ENCODE measurements at places on chromosomes 7 and 10.

GRCh38 chr10:118321724-118322575, 20.2 kb downstream of the FAM204A start:
- no peaks in the 10 kb centered on the region for H3K27me3 ChIP-seq
- no peak overlapping the region for H3K27ac ChIP-seq
- H3K4me1 ChIP-seq = no peaks in the 10 kb centered on the region
- DNase-seq = no peak
- no peak overlapping the region for H3K4me3 ChIP-seq

DNA sequence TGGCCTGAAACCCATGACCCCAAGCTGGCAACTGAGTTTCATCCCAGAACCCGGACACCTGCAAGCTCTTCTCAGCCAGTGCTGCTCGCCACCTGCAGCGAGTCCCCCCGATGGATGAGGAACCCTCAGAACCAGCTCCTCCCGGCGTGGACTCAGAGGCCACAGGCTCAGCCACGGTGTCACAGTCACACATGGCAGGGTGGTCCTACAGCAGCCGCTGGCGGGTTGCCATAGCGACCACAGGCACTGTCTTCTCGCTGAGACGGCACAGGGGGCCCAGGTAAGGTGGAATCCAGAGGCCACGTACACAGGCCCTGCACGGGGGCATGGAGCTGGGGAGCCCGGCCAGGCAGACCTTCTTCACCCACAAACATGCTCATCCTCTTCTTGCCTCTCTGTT, 53.4 kb downstream of the DPYSL4 start:
- no peak for DNase-seq
- peaks cover 40% of the 10 kb centered on the region for H3K4me1 ChIP-seq
- no peak overlapping the region for H3K4me3 ChIP-seq

DNA sequence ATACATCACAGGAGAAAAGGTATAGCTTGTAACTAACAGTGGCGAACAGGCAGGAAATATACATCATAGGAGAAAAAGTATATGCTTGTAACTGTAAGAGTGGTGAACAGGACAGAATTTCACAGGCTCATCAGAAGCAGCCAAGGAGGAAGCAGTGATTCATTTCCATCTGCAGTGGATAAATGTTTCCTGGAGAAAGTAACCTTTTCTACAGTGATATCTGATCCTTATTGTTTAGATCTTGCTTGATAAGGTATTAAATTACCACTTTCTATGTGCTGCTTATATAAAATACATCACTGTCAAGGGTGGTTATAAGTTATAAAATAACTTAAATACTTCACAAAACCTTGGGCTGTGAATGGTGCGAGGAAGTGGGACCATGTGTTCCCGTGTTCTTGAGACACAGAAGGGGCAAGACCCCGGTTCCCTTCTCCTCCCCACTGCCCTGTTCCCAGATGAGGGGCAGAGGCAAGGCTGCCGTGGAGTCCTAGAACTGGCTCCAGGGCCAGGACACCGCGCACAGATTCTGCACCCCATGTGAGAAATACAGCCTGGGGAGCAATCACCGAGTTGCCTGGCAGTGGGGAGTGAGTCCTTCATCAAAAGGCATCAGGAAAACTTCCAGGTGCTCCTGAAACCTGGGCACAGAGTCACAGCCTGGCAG, 135.2 kb downstream of the DIP2C start:
- no peak for DNase-seq
- H3K4me3 ChIP-seq = no peak overlapping the region
- H3K27ac ChIP-seq = no peak overlapping the region
- H3K4me1 ChIP-seq = peaks cover 4% of the 10 kb centered on the region

- H3K36me3 ChIP-seq = peaks cover 2% of the 10 kb centered on the region
- H3K27ac ChIP-seq = no peak overlapping the region
- no peaks in the 10 kb centered on the region for H3K27me3 ChIP-seq
- H3K4me3 ChIP-seq = no peak overlapping the region
- peak; percentile 79 for DNase-seq
These were observed 9.5 kb downstream of the FAM241B start for GRCh38 chr10:69639291-69640195.

DNA sequence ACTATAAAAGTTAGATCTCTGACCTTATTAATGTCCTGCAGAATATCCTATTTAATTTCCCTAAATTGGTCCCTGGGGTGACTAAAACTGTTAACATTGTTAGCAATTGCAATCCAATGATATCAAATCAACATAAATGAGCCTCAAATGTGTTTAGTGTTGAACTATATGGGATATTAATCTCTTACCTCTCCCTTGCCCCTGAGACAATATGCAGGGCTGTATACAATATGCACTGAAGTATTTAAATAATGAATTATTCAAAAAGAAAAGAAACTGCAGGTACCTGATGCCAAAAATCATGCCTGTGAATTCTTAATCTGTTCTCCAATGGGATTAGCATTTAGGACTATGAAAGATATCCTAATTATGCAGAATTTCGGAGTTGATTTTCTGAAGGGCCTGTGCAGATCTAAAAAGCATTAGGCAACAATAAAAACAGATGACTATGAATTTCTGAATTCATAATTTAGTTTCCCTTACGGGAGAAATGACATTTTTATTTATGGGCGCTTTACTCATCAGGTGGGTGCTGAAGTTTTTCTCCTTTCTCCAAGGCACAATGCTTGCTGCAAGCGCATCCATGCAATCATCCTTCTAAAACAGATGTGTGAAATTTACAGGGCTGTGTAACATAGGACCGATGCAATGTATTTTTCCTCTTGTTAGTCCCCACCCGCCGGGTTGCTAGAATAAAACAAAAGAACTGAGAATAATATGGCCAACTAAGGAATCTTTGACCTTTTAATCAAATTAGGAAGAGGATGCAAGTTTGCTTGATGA, 5.4 kb upstream of the C10orf90 start:
- H3K4me3 ChIP-seq = no peak overlapping the region
- no peaks in the 10 kb centered on the region for H3K27me3 ChIP-seq
